ENCODE measurements at places on chromosomes 12 and 14.

DNA sequence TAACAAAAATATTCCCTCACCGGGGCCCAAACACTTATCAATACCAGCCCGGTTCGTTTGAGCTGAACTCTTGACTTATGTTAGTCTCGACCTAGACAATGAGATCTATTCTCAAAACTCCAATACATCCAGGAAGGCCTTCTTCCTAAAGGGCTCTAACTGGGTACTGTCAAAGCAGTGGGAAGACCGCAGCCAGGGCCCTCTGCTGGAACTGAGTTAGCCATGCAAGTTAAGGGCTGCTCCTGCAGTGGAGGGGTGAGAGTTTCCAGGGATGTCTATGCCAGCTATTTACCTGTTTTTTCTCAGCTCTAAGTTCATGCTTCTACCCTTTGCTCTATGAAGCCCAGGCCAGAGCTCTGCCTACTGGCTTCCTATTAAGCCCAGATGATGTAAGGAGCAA is 348.8 kb downstream of the GXYLT1 start:
- DNase-seq = peak; percentile 46

DNA sequence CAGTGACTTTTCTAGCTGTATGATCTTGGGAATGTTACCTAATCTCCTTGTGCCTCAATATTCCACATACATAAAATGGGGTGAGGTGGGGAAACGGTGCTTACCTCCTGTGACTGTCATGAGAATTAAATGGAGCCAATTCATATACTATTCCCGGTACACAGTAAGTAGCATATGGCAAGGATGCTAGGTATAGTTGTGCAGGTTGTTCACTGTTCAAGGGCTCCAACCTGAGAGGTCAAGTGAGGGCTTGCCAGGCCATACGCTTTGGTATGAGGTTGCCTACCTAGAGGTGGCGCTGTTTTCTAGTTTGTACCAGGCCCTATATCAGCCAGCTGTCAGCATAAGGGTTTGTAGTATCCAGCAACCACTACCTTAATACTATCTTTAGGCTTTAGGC is 3.6 kb upstream of the BATF start:
- DNase-seq = peak; percentile 24

DNA sequence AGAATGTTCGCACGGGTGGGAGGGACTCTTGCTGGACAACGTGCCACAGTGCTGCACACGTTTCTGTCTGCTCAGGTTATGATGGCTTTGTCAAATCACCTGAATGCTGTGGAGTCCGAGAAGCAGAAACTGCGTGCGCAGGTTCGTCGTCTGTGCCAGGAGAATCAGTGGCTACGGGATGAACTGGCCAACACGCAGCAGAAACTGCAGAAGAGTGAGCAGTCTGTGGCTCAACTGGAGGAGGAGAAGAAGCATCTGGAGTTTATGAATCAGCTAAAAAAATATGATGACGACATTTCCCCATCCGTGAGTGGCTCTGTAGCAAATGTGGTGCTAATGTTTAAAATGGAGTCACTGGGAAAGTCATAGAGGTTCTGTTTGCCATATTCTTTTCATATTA is 28.5 kb downstream of the KLC1 start:
- no peak for DNase-seq

GRCh38 chr12:6062757-6063735 is 61.4 kb downstream of the VWF start:
- DNase-seq = peak; percentile 56

- DNase-seq = no peak
Measured at GRCh38 chr14:79758985-79759384, 452.3 kb downstream of the DIO2 start.

DNA sequence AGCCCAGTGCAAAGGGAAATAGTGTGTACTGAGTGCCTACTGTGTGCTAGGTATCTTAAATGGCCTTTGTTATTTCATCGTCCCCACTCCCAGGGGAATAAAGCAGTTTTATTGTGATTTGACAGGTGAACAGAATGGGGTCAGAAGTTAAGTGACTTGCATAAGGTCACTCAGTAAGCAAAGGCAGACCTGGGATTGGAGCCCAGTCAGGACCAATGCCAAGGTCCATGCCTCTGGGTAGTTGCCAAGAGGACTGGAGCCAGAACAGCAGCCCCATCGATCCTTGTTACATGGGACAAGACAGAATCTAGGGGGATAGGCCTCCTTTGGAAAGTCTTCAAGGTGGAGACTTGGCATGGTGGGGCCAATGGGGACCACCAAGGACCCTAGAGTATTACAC is 227.4 kb upstream of the PWP1 start:
- DNase-seq = peak; percentile 27

DNA sequence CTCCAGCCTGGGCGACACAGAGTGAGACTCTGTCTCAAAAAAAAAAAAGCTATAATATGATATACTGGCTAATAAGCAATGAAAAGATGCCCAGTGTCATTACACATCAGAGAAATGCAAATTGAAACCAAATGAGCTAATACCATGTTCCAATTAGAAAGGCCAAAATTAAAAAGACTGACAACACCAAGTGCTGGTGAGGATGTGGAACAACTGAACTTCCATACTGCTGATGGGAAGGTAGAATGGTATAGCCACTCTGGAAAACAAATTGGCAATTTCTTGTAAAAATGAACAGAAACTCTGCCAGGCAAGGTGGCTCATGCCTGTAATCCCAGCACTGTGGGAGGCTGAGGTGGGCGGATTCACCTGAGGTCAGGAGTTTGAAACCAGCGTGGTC is 8.5 kb upstream of the PHETA1 start:
- DNase-seq = no peak

GRCh38 chr14:68682166-68683103 is 110.4 kb downstream of the ZFP36L1 start:
- DNase-seq = peak; percentile 39

- DNase-seq = no peak
Measured at GRCh38 chr14:61803755-61804154, 41.5 kb downstream of the SNAPC1 start.
